ENCODE measurements at places on chromosomes 5 and 9.

DNA sequence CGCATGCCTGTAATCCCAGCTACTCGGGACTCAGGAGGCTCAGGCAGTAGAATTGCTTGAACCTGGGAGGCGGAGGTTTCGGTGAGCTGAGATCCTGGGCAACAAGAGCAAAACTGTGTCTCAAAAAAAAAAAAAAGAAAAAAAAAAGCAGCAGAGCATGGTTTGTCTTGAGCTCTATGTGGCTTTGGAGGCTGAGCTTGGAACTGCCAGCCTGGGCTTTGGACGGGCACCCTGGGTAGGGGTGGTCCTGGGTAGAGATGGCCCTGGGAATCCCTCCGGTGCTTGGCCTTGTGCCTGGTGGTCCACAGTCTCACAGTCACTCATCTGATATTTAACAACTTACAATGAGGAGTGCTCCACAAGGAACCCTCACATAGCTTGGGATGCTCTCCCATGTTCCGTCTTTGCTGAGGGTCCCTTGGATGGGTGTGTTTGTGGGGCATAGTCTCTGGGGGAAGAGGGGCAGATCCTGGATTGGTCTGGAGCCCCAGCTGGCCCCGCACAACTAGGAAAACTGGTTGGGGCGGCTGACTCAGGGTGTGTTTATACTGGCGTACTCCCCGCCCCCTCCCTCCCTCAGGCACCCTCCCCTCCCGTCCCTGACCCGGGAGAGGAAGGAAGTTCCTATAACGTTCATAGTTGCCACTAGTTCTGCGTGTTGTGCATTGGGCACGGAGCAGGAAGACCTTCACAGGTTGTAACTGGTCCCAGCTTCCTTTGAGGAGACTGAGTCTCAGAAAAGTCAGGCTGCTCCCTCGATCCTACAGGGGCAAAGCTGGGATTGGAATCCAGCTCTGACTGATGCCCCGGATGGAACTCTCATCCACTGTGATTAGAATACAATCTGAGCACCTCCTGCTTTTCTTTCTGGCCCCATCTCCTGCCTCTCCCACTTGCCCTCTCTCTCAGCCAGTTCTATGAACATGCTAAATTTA, 11.2 kb downstream of the IER5L start:
- no peak for DNase-seq

GRCh38 chr5:176609724-176610434, at the start of gene GPRIN1:
GPRIN1 (minus strand) TSS chr5:176610156; CDS start chr5:176599834, 10,322 bp downstream.
- no peak for DNase-seq

GRCh38 chr9:19698960-19699359, 89.9 kb downstream of the SLC24A2 start:
- no peak for DNase-seq

- no peak for DNase-seq
Measured at GRCh38 chr5:120531215-120531614, 67.1 kb downstream of the PRR16 start.

DNA sequence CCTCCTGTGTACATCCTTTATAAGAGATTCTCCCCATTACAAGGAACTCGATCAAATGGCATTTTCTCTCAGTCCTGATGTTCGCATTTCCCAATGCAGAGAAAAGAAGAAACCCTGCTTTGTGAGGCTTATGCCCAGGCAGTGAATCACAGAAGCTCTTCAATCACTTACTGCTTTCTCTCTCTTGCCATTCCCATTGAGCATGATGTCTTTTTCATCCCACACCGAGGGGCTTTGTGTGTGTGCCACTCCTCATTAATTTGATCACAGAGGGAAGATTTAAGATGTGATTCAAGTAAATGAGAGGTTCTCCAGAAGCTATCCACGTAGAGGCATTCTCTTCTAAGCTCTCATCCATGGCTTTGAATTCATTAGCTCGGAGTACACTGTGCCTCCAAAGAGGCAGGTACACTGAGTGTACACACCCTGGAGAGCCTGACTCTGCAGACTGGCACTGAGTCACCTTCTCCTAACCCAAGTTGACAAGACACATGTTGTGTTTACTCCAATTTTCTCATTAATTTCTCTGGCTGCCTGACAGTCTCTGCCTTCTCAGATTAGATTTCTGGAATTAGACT, 45.4 kb downstream of the MFAP3 start:
- DNase-seq: no peak

DNA sequence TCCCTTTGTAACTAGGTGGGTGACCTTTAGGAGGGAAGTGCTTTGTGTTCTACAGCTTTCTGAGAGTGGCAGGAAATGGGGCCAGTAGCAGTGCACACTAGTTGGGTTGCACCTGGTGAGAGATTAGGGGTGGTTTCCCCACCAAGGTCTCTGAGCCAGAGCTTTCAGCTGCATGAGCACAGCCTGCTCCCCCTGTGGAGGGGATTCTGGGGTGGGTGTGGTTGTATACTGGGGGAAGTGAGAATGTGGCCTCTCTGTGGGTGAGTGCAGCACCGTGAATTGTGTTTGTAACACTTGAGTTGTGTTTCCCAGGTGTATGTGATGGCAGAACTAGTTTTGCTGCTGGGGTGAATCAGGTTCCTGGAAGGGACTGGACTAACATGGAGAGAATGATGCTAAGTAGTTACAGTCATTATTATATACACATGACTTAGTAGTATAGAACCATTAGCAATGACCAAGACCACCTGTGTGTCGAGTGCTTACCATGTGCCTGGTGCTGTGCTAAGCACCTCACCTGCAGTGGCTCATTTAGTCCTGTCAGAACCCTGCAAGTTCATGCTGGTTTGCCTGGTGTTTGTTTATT, 11.8 kb upstream of the CXXC5 start:
- peak; percentile 29 for DNase-seq

DNA sequence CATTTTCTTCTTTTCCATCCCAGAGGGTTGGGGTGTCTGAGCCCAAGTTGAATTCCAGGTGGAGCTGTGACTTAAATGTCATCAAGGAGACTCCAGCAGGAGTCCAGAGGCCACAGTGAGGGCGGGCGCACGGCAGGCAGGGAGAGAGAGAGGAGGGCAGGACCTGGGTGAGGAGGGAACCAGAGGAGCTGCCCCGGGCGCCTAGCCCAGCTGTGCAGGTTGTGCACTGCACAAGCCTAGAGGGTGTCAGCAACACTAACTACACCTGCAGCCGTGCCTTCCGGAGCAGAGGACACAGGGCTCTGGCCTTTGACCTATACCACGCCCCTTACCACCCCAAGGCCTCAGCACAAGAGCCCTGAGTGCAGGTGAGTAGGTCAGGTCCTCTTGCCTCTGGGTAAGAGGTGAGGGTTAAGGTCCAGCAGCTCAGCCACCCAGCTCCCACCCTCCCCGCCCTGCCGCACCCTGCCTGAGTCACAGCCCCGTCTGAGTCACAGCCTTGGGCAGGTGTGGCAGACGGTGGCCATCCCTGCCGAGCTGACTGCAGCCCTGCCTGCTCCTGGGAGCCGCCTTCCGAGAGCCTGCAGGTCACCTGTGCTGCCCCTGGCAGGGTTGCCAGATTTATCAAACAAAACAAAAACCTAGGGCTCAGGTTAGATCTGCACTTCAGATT, 6.4 kb upstream of the AGPAT2 start:
- DNase-seq: no peak

DNA sequence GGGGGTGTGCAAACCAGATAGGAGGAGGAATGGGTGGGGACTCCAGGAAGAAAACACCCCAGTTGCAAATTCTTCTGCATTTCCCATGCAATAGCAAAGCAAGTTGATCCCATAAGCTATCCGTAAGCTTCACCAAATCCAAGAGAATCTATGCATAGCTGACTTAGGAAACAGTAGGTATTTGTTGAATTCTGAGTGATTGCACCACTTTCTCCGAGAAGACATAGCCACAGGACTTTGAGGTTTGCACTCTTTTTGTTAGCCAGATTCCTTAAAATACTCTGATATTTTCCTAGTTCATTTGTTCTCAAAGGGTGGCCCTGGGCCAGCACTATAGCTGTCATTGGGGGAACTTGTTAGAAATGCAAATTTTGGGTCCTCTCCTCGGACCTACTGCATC, 271.9 kb downstream of the SLIT3 start:
- DNase-seq: no peak

DNA sequence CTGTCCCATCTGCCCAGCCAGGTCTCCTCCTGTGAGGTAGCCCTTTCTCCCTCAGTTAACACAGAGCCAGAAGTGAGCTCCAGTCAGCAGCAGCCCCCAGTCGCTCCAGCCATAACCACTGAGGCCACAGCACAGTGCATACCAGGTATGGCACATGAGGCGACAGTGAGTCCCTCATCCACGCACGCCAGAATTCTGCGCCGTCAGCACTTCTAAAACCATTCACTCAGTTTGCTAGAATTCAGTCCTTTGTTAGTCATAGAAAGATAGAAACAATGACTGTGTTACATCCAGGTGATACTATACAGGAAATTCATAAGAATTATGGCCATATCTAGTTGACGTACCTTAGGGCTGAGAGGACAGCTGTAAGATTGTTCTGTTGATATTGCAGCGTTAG, 88.5 kb downstream of the KIAA1958 start:
- no peak for DNase-seq

DNA sequence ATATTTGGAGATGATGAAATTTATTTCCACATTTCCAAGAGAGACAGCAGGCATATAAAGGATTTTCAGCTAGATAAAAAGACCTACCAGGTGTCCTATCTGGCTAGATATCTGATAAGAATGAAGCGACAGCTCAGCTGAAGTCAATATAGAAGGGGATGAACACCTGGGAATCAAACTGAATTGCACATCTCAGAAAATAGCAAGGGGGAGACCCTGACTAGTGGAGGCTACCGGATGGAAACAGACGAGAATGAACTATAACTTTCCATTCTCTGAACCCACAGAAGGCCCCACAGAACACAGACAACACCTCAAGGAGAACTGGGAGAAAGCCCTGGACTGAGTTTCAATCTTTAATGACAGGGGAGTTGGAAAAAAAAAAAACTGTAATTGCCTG, 51.1 kb downstream of the CPLANE1 start:
- no peak for DNase-seq

GRCh38 chr5:130136300-130136699, 232.0 kb downstream of the CHSY3 start:
- DNase-seq: no peak

GRCh38 chr5:168288349-168289245, 2.8 kb upstream of the WWC1 start:
- DNase-seq: no peak

DNA sequence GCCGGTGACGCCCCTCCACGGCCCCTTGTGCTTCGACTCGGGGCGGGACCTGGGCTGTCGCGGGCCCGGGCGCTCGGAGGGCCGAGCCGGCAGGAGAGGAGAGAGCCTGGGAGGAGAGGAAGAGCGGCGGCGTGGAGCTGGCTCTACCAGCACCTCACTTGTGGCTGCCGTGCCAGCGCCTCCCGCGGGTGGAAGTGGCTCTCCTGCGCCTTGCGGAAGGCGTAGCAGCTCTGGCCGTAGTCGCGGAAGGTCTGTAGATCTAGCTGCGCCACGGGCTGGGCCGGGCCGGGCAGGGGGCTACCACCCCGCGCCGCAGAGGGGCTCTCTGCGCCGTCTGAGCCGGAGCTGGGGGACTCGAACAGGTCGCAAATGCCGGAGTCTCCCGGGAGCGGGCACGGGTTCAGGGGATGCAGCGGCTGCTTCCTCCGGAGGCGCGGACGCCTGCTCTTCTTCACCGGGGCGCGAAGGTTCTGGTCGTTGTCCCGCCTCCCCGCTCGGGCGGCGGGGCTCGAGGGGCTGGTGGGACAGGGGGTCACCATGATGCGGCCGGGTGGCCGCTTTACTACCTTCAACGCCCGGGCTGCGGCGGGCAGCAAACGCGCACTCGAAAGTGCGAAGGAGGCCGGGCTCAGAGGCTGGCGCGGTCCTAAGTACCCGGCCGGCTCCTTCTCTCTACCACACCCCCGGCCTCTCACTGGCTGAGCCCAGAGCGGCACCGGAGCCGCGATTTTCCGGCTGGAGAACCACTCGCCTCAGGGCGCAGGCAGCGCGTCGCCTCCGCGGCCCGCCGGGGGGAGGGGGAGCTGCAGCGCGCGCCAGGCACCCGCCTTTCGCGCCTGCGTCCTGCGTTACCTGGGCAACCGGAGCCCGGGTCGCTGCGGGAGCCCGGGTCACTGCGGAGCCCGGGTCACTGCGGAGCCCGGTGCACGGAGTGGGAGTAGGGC, at the start of gene CCNO:
Gene CCNO (minus strand): TSS at position 624 of the 944 bp plus-strand sequence. CDS start 85 bp downstream, at position 539.
- peak; percentile 28 for DNase-seq

DNA sequence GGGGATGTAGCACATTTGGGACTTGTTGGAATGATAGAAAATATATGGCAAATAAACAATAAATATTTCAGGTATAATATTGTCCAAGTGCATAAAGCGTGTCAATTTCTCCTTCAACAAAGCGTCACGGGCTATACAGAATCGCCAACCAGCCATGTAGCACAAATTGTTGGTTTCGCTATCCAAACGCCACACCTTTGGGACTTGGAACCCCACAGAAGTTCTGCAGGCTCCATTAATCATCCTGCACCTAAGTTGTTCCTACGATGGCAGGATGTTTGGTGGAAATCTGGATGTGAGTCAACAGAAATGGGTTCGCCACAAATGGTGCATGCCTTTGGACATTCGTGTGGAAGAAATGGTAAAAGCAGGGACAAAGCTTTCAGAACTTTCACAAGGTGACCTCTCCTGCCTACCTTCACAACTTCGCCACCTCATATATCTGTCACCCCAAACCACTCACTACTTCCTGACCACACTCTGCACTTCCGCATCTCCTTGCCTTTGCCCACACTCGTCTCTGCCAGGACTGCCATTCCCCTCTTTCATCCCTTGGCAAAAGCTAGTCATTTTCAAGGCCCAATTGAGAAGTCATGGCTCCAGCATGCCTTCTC, 95.7 kb downstream of the LHFPL2 start:
- DNase-seq: no peak

DNA sequence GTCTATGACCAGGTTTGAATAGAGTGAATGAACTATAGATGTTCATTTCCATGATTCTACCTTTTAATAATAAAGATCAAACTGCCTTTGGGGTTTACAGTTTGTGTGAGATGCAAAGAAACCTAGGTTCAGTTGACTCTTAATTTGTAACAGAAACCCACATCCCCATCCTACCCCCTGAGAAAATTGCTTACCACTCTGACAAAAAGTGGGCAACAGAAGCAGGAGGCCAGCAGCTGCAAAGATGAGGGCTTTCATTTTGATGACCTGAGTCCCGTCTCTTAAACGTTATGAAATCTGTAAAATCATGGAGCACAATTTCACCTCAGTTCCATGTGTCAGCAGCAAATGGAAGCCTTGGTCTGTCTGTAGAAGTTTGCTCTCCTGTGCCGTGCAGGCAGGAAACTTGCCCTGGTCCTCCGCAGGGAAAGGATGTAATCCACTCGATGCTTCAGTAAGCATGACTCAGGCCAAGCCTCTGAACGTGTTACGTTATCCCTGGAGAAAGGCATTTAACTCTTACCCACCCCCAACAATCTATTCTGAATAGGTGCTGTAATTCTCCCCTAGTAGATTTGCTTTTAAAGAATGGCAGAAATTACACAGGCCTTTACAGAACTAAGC, at the start of gene F2RL2:
Gene F2RL2 (minus strand): TSS at position 431 of the 624 bp plus-strand sequence. CDS start 173 bp downstream, at position 258.
- no peak for DNase-seq

DNA sequence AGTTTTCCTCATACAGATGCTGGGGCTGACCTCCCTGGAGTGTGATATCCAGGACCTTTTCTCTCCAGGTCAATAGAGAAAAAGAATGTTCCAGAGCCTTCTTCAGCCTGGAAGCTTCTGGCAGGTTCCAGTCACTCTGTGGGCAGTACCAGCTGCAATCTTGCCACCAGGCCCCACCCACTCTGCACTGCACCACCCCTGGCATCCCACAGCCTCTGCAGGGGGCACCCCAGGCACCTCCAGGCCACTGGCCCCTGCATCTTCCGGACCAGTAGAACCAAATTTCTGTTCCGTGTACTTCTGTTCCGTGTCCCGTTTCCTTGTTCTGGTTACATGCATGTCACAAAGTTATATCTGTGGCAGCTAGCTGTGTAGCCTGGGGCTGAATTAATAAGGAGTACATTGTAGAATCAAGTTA, 83.3 kb upstream of the ZBTB43 start:
- DNase-seq: no peak

- DNase-seq: no peak
Measured at GRCh38 chr5:142295960-142296860, 28.6 kb downstream of the SPRY4 start.
